GOT3 (cell line): ENCODE measurements at places on chromosomes 7 and 10.

DNA sequence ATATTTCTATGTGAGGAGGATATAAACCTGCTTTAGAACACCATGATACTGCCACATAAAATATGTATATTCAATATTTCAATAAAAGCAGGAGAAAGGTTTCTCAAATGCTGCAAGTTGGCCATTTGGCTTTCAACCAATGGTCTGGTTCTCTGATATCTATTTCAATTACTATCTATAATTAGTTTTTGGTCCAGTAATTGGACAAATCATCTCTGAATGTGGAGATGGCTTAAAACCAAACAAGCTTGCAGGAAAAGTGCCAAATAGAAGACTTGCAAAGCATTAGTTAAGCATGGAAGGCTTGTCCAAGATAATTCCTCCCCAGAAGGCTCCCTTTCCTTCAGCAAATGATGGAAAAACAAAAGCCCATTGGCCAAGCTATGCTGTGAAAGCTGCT lies 140.1 kb downstream of the CPEB3 start:
- DNase-seq, result no peak

- DNase-seq, result no peak
Measured at GRCh38 chr7:36348256-36348655, 41.4 kb upstream of the ANLN start.

GRCh38 chr7:122010116-122010515 lies 133.9 kb downstream of the AASS start:
- DNase-seq, result no peak

- no peak for DNase-seq
Measured at GRCh38 chr10:118968482-118968881, 61.0 kb upstream of the NANOS1 start.
